ENCODE measurements at places on chromosomes 7 and 10.

- DNase-seq: no peak
Measured at GRCh38 chr7:94664023-94664422, 8.1 kb upstream of the SGCE start.

DNA sequence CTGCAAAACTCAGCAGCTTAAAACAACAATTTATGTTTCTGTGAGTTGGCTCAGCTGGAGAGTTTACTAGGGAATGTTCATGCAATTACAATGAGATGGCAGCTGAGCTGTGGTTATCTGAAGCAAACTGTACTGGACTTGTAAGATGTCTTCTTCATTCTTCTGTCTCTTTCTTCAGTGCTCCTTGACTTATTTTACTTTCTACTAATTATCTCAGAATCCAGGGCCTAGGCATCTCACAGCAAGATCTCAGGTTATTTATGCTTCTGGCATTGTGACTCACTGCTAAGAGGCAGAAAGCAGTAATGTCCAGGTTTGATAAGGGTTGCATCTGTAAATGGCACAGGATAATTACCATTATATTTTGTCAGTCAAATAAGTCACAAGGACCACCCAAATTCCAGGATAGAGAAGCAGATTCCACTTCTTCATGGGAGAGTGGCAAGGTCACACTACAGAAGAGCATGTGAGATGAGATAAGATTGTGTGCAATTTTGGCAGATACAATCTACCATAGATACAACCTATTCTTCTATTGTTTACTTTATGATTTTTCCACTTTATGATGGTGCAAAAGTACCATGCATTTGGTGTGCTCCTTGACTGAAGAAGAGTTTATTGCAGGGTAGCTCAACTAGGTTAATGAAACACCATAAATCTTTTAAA is 16.8 kb downstream of the VIM start:
- DNase-seq: no peak

- no peak for DNase-seq
Measured at GRCh38 chr10:31134311-31134952, 102.8 kb upstream of the ZNF438 start.

DNA sequence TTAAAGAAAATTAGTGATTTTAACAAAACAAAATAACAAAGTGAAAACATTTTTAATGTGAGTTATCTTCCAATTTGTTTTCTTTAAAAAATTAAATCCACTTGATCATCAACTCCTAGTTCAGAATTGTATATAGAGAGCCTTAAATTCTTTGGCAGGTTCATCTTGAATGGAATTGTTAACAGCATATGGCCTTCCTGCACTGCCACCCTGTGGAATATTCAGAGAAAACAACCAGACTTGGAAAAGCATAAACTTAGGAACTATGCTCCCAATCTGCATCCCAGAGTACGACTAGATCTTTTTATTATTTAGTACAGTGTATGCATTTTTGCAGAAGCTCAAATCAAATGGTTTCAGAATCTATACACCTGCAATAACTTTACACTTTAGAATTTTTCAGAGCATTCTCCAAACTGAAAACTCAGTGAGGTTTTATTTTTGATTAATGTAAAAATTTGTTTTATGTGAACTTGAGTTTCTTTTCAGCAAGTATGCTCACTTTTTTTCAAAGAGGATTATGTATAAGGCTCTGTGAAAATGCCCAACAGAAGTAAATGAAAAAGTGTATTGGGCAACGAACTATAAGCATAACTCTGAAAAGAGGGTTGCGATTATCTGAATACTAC is 44.9 kb upstream of the ANK3 start:
- peak; percentile 49 for DNase-seq

GRCh38 chr7:21365866-21366624 is 61.8 kb upstream of the SP4 start:
- no peak for DNase-seq

GRCh38 chr7:91459539-91459938 is 195.3 kb downstream of the FZD1 start:
- DNase-seq: no peak

GRCh38 chr7:73433924-73434700 is 534 bp downstream of the FZD9 start:
- no peak for DNase-seq

DNA sequence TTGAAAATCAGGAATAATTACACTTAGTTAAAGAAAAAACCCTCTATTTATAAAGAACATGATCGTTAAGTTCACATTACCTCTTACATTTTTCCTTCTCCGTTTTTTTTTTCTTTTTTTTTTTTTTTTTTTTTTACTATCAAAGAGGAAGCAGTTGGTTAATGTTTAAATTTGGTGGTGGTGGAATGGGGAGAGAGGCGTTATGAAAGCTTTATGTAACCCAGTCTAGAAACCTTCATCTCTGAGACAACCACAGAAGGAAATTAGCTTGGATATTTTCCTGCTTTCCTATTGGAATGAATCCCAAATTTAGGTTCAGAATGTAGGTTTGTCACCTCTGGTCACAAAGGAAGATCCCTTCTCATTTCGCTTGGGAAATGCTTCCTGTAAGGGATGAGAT is 31.5 kb upstream of the LHFPL3 start:
- DNase-seq: no peak

GRCh38 chr7:65002972-65003585 is 3.4 kb downstream of the ERV3-1 start:
- DNase-seq: no peak

DNA sequence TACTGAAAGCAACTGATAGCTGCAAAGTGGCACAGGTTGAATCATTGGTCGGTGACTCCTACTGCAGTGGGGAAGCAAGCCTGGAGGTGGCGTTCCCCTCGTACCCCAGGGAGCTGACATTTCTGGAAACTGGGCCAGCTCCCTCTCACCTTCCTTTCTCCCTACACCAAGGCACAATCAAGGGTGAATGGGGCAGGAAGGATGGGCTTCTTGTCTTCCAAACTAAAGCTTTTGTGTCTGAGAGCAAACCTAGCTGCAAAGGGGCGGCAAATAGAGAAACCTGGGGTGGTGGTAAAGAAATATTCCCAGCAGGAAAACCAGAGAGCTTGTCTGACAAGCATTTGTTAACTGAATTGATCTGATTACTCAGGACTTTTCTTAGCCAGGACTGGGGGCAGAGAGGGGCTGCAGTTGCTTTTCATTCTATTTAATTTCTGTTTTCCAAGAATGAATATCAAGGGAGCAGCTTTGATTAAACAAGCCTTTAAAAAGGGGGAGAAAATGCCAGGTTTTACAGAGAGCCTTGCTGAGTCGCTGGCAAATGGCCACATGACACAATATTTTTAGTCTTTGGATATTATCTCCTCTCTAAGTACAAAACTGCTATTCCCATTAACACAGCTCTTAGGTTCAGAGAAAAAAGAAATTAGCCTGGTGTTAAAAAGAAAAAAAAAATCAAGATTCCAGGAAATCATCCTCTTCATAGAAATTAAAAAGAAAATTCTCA is 27.8 kb downstream of the CDHR3 start:
- DNase-seq: peak; percentile 61

- no peak for DNase-seq
Measured at GRCh38 chr10:60270426-60270825, 119.2 kb downstream of the ANK3 start.

GRCh38 chr10:132519382-132520176 is 18.0 kb upstream of the INPP5A start:
- no peak for DNase-seq

- DNase-seq: no peak
Measured at GRCh38 chr7:130960208-130960988, 226.4 kb upstream of the KLF14 start.

DNA sequence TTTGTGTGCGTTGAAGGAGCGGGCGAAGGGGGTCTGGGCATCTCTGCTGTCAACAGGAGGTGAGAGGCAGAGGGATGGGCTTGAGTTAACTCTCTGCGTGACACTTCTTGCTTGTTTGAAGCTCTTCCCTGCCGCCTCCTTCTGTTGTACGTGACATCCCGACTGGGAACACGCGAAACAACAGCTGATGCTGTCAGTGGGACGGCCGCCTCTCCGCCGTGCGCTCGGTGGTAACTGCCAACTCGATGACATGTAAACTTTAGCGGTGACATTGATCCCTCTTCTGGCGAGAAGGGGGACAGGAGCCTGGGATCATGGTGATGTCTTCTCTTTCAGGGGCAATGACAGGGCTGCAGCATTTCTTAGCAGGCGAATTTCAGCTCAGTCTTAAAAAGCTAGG is 394.5 kb downstream of the TYW1 start:
- DNase-seq: peak; percentile 41

DNA sequence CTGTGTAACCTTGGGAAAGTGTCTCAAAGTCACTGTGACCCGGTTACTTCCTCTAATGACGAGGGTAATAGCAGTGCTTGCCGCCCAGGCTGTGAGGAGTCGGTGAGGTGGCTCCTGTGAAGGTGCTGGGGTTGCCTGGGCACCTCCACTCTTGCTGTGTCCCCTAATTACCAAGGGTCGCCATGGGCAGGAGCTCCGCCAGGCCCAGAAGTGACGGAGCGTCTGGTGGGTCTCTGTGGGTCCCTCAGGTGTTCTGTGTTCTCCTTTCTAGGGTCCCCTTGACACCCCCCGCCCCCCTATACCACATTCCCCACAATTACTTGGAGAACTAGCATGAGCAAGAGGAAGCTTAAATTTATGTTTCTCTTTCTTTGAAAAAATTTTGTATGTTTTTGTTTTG is 161.5 kb downstream of the WDR37 start:
- DNase-seq: no peak

- peak; percentile 86 for DNase-seq
Measured at GRCh38 chr7:45136106-45137060, 21.2 kb upstream of the RAMP3 start.

- DNase-seq: no peak
Measured at GRCh38 chr10:31130406-31130805, 98.7 kb upstream of the ZNF438 start.
